Uterus (tissue), 4 donors: ENCODE measurements at places on chromosomes 3 and 15.

- no peak for DNase-seq
Measured at GRCh38 chr15:99989095-99989494, 255.9 kb upstream of the LYSMD4 start.

GRCh38 chr3:44987332-44987731 lies 11.3 kb downstream of the EXOSC7 start:
- DNase-seq: no peak

- no peak for DNase-seq
Measured at GRCh38 chr3:172388412-172389078, 59.7 kb downstream of the GHSR start.

GRCh38 chr3:60609446-60609845 lies 641.8 kb downstream of the FHIT start:
- DNase-seq: no peak

DNA sequence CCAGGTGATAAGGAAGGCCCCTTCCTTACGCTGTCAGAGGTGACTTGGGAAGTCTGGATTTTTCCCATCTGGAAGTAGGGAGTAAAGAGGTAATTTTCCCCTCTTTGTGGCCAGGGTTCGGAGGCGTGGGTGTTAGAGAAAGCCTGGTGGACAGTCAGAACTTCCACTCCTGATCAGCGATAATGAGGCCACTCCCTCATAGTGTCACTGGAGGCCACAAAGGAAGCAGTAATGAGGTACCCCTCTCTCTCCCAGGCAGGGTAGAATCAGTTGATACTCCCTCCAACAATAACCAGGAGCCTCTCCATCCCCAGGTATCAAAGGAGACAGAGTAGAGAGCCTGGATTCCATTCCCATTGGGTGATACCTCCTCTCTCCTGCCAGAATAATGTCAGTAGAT lies 30.0 kb downstream of the AP4E1 start:
- DNase-seq: no peak

DNA sequence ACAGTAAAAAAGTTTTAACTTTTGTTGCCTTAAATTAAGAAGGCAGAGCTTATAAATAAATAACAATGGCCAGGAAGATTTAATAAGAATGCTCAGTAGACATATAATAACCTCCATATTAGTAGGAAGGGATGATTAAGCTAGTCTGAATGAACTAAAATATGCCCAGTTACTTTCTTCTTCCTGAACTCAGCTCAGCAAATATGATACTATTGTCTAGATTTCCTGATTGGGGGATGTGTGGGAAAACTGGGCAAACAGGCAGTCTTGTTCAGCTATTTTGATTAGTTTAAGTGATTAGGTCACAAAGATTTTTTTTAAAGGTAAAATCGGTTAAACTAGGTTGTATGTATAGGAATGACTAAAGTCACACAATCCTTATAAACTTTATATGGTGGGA lies 167.2 kb upstream of the SLC2A2 start:
- DNase-seq: no peak

DNA sequence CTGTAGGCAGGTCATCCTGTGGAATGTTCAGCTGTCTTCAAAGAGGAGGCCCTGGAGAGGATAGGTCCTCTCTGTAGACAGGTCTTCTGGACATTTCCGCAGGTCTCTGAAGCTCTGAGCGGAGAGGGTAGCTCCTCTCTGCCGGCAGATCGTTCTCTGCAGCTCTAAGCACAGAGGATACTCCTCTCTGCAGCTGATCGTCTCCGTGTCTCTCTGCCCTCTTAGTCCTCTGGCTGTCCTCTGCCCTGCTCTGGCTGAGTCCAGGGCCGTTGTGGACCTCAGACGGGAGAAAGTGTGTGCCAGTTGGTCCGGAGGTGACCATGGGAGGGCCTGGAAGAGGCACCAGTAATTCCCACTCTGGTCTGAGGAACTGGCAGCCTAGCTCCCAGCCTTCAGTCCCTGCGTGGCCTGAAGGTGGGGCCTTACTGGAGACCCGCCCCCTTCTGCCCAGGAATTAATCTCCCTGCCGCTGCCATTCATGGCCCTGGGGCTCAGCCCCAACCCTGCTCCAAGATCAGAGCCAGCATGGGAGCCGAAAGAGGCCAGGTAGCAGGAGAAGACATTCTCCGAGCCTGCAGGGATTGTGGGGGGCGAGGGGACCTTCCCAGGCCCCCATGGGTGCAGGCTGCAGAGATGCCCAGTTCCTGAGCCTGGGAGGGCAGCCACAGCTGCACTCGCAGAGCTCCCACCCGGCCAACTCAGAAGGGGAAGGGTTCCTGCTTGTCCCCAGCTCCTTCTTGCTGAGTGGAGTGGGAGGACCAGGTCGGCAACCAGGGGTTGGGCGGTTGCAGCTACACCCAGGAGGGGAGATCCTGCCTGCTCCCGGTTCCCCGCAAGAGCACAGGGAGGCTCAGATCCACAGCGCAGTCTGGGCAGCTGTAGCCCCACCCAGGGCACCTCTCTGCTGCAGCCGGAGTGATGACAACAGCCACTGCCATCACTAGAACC lies 488.7 kb downstream of the RSL24D1 start:
- no peak for DNase-seq

- no peak for DNase-seq
Measured at GRCh38 chr15:42101861-42102260, 7.5 kb upstream of the PLA2G4D start.

GRCh38 chr3:14253022-14253706 lies 74.5 kb downstream of the LSM3 start:
- DNase-seq: no peak

- DNase-seq: no peak
Measured at GRCh38 chr15:76209523-76209922, 101.7 kb downstream of the ETFA start.

GRCh38 chr3:114569186-114569585 lies 275.4 kb downstream of the TIGIT start:
- no peak for DNase-seq

DNA sequence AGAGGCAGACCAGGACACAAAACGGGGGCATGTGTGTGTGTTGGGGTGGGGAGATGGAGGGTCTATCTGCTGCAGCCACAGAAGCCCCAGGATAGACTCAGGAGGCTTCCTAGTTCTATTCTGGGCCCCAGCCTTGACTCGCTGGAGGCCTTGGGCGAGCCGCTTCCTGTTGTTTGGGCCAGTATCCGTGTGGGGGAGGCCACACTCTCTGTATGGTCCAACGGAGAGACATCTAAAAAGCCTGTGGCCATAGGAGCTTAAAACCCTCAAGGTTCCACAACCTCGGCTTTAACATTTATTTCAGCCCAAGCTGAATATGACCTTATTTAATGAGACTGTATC lies 32.8 kb downstream of the POC1A start:
- DNase-seq: no peak

DNA sequence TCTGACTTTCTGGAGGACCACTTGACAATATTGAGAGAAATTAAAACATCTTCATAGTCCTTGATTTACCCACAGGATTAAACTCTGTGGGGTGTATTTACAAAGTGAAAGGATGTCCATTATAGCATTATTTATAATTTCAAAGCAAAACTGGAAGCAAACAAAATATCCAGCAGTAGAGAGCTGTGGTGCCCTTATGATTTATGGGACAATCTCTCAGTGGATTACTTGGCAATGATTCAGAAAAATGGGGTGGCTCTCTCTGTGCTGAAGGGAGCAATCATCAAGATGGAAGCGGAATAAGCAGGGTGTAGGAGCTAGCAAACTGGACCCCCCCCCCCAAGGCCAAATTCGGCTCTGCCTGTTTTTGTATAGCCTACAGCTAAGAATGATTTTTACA lies 9.0 kb downstream of the PPCDC start:
- no peak for DNase-seq

DNA sequence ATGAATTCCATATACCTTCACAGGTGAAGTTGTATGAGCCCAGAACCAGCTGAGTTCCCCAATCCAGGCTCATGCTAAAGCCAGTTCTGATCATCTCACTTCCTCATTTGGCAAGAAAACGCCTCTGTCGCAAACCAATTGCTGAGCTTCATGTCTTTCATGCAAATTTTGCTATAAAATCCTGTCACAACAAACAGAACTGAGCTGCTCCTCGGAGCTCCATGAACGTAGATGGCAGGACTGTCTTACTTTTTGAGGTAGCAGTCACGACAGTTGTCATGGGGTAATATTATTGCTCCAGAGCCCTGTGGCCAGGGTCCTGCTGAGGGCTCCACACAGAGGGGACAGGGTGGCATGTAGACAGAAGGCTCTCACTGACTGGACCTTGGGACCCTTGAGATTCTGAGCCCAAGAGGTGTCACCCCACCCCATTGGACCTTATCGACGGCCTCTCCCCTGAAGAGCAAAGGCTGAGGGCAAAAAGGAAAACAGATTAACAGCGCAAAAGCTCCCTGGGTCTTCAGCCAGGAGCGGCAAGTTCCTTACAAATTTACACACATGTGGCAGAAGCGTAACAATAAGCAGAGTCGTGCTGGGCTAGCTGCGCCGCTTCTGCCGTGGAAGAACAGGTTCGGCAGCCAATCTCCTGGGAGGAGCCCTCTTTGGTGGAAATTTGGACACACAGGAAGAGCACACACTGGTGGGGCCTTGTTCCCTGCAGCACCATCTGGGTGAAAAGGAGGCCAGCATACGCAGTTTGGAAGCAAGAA lies 249.2 kb downstream of the OPA1 start:
- no peak for DNase-seq

DNA sequence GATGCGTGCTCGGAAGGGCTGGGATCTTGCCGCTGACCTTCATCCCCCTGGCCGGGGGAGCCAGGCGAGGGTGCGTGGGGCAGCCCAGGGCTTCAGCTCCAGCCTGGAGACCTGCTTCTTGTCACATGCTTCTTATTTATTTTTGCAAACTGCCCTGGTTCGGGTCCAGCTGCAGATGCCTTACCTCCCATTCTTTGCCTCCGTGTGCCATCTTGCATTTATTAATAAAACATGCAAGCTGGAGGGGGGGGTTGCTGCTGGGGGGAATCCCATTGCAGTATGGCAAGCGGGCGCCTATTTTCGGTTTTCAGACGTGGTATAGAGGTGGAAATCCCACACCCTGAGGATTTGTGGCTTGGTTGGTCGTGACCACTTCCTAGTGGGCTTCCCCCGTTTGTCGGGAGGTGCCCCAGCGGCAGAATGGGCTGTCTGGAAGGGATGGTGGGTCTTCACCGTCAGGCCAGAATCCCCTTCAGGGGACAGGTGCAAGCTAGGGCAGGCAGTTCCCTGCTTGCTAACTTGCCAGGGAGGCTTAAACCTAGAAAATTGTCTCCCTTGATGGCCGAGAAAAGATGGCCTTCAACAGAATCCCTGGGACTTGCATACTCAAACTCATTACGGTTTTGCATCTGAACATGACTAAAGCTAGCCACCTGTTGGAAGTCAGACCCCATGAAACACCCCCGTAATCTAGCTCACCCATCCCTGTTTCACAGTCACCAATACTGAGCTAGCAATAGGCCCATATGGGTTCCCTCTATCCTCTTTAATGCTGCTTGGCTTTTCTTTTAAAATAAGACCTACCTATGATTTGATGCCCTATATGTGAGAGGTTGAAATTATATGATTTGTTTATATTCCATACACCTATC lies 569 bp downstream of the TMEM266 start:
- DNase-seq: no peak

DNA sequence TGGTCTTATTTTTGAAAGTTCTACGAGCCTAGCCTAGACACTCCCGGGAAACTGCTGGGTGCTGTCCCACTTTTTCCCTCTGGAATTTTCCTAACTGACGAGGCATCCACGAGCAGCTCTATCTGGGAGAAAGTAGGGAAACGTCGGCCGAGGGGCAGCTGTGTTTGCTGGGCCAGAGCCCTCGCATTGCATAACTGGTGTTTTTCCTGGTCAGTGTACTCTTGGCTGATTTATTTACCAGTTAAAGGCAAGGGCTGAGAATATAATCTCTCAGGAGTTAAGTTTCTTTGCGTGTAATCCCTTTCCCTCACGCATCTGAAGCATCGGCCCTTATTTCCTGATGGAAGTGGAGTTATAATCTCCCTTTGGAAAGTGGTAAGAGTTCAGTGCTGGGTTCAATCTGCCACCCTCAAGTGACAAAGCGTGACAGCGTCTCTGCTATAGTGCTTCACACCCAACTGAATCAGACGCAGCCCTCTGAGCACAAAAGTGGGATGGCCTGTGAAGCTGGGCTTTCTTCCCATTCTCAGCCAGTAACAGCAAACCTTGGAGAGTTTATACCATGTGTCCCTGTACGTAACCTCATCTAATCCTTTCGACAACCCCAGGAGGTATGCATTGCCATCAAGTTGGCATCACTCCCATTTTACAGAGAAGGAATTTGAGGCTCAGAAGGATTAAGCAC lies 311.5 kb downstream of the RORA start:
- DNase-seq: peak; percentile 77

GRCh38 chr3:128316481-128316891 lies 150.2 kb downstream of the DNAJB8 start:
- peak; percentile 82 for DNase-seq

- no peak for DNase-seq
Measured at GRCh38 chr15:61195116-61196002, 33.7 kb downstream of the RORA start.

DNA sequence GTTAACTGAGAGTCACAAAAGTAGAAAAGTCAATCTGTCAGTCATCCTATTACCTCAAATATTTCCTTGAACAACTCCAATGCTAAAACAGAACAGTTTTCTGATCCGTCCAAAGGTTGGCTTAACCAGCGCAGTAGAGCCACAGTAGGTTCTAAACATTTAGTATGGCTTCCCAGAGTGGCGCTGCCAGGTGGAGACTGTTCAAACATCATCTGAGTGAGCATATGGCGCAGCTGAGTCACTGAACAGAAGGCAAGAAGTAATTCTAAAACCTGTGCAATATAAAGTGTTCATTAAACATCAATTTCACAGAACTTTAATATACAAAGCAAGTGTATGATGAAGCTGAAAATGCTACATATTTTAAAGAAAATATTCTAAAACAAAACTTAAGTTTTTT lies 19.9 kb downstream of the CIP2A start:
- no peak for DNase-seq

GRCh38 chr15:93360318-93360717 lies 271.3 kb upstream of the RGMA start:
- no peak for DNase-seq

DNA sequence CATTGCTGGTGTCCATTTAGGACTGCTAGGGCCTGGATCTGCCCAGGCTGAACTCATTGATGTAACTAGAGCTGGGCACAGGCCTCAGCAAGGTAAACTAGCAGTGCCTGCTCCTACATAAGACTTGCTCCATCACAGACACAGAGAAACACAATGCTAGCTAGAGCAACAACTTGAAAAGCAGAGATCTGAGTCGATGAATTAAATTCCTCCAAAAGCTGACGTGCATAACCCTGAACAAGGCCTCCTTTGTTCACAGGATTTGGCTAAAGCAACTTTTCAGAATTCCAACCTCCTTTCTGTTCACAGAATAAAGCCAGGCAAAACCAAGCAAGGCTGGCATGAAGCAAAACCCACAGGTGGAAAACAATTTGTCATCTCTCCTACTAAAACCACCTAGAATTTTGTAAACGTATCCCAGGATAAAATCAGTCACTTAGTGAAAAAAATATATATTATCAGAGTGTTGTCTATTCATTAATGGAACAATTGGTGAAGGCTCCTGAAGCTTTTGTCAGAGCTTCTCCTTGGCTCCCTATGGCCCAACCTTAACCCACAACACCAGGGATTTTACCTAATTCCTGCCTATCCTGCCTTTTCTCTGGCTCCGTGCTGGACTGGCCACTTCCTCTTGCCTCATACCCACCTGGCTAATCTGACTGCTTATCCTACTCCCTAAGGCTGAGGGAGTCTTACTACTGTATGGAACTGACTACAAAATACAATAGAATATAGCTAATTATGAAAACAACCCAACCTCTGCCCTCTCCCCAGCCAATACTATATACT lies 39.9 kb downstream of the PLCH1 start:
- DNase-seq: no peak

- no peak for DNase-seq
Measured at GRCh38 chr3:17089314-17089700, 204.6 kb downstream of the PLCL2 start.

GRCh38 chr3:148707601-148708380 lies 10.1 kb downstream of the AGTR1 start:
- no peak for DNase-seq
